Stimulated activated CD4-positive, alpha-beta T cell treated with anti-CD3 and anti-CD28 coated beads, Interleukin-1b, Interleukin-23, amount 100 ng/mL, for 48 hours (primary cell): ENCODE measurements at places on chromosomes 1 and 21.
A peak's percentile ranks its signal among the peaks of the same experiment; 100 is the strongest.

DNA sequence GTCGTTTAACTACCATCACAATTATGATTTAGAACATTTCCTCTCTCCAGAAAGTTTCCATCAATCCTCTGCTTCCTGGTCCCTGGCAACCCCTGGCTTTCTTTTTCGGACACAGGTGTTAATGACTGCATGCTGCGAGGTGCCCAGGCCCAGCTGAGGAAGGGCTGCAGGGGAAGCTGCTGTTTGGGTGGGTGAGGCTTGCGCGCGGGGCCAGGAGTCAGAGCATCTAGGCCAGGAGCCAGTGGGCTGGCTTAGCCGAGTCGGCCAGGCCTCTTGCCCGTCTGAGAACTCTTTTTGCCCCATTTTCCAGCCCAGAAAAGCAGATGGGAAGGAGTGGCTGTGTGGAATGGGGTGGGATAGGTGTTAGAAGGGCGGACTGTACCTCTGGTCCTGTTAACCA is 51.5 kb downstream of the NAV1 start:
- no peak for DNase-seq

GRCh38 chr1:15628003-15628402 is 10.7 kb downstream of the DDI2 start:
- DNase-seq: no peak

- DNase-seq: peak; percentile 48
Observed at GRCh38 chr1:20100632-20101355, 18.5 kb downstream of the PLA2G2D start.

- DNase-seq: no peak
Observed at GRCh38 chr1:246587032-246587431, 20.8 kb downstream of the CNST start.
